ENCODE measurements at places on chromosomes 12 and 14.

- DNase-seq = no peak
Measured at GRCh38 chr12:44357494-44357893, 518.6 kb downstream of the NELL2 start.

DNA sequence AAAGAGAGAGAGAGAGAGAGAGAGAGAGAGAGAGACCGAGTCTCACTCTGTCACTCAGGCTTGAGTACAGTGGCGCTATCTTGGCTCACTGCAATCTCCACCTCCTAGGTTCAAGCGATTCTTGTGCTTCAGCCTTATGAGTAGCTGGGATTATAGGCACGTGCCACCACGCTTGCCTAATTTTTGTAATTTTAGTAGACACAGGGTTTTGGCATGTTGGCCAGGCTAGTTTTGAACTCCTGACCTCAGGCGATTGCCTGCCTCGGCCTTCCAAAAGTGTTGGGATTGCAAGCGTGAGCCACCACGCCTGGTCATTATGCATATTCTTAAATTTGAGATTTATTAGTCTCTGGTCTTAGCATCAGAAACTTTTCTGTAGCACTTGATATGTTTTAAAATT lies 317.9 kb upstream of the ATP2B1 start:
- DNase-seq = no peak

DNA sequence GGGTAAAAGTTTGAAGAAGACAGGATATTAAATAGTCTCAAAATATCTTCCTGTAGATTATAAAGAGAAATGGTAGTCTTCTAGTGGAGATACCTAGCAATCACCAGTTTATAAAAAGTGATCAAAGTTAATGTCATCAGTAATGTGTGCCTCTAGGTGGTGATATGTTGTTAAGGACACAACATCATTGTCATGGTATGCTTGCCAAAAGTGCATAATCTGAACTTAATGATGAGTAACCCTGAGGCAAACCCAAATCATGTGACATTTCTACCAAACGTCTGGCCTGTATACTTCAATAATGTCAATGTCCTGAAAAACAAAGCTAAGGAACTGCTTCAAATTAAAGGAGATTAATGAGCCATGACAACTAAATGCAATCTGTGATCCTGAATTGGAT lies 214.7 kb downstream of the PHLDA1 start:
- DNase-seq = no peak

GRCh38 chr12:45282411-45282810 lies 66.5 kb downstream of the ANO6 start:
- no peak for DNase-seq

GRCh38 chr12:68158432-68158831 lies 1.1 kb downstream of the IFNG start:
- DNase-seq = no peak

All from stimulated activated CD4-positive, alpha-beta T cell treated with anti-CD3 and anti-CD28 coated beads, Interleukin-1b, Interleukin-23, amount 100 ng/mL, for 1 hour (primary cell).